ENCODE measurements at places on chromosomes 2 and 18. TPM values are rescaled to one million over a fixed set of nuclear protein-coding genes. Genes with fewer than 3 reads are reported as not detected.

INSIG2 gene
- 12.9 TPM for total RNA-seq

SLC38A11 gene
- 0.35 TPM for total RNA-seq

GALNT3 gene
- 0.49 TPM for total RNA-seq

FEV gene
- not detected for total RNA-seq

FTCDNL1 gene
- total RNA-seq = 2.6 TPM

SULT6B1 gene
- not detected for total RNA-seq

RBM44 gene
- 1.5 TPM for total RNA-seq

KIAA1328 gene
- total RNA-seq = 11.4 TPM

HRH4 gene
- 0.09 TPM for total RNA-seq

PROKR1 gene
- total RNA-seq = 1.2 TPM

DNA sequence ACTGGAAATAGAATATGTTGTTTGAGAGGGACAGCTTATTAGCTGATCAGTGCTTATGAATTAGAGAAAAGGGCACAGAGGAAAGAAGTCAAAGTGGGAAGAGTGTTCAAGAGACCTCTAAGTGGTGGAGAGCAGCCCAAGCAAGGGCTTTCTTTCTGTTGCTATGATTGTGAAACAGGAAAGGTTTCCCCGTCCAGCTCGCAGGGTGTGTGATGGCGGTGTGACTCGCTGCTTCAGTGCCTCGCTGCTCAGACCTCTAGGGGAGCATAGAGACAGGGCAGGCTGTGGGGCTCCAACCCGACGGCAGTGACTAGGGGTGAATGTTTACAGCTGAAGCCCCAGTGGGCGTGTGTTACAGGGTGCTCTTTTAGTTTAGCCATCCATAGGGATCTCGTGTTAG is 166.5 kb upstream of the COPS8 start:
- DNase-seq = no peak

DNA sequence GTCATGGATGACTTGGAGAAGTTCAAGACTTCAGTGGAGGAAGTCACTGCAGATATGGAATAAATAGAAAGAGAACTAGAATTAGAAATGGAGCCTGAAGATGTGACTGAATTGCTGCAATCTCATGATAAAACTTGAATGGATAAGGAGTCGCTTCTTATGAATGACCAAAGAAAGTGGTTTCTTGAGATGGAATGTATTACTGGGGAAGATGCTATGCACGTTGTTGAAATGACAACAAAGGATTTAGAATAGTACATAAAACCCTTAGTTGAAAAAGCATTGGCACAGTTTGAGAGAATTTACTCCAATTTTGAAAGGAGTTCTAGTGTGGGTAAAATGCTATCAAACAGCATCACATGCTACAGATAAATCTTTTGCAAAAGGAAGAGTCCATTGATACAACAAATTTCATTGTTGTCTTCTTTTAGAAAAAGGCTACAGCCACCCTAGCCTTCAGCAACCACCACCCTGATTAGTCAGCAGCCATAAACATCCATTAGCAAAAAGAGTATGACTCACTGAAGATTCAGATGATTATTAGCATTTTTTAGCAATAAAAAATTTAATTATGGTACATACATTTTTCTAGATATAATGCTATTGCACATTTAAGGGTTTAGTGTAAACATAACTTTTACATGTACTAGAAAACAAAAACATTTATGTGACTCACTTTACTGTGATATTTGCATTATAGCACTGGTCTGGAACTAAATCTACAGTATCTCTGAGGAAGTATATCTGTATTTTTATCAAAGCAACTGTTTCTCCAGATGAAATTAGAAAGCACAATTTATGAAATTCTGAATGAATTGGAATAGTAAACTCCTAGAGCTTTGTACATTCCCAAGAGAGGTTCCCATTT is 110.5 kb upstream of the TACR1 start:
- no peak for DNase-seq

- no peak for DNase-seq
These were observed 520 bp downstream of the GLS start for GRCh38 chr2:190881084-190881597.

GRCh38 chr2:219277703-219278654 is 1.2 kb upstream of the DNAJB2 start:
- DNase-seq = peak; percentile 90

GRCh38 chr18:27769152-27769551 is 407.8 kb downstream of the CDH2 start:
- DNase-seq = no peak

- DNase-seq = peak; percentile 57
These were observed 33.4 kb downstream of the UGP2 start for GRCh38 chr2:63875131-63875527.

- DNase-seq = peak; percentile 76
These were observed 3.6 kb downstream of the SOX11 start for GRCh38 chr2:5695654-5696403.

- DNase-seq = peak; percentile 78
These were observed 257.1 kb downstream of the PRKCE start for GRCh38 chr2:45908316-45909170.

DNA sequence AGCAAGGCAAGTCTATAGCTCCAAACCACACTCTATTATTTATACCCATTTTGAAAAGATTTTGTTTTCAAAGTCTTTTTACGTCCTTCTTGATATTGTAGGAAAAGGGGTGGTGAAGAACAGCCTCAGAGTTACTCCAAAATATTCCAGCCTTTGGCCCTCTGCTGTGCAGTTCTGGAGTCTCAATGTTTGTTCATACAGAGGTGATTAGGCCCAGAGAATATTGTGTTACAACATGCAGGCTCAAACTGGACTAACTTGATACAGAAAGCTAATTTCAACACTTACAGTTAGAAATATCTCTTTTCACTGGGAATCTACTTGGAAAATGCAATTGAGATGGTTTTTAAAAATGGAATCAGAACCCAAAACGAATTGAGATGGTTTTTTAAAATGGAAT is 40.4 kb upstream of the SLC25A52 start:
- no peak for DNase-seq

GRCh38 chr2:151569167-151569566 is 159.5 kb downstream of the RIF1 start:
- DNase-seq = no peak

DNA sequence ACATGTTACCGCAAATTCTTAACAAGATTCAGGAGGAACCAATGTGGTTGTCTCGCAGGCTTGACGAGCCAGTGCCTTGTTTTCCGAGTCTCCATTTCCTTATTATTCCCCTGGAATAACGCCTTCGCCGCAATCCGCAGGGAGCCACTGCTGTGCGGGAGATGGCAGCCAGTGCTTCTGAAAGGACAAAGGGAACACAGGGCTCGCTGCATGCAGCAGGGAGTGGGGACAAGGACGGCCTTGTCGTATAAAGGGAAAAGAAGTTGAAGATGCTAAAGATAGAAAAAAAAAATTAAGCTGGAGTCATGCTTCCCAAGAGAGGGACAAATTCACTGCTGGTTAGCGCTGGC is 221.4 kb downstream of the NDUFA10 start:
- no peak for DNase-seq

DNA sequence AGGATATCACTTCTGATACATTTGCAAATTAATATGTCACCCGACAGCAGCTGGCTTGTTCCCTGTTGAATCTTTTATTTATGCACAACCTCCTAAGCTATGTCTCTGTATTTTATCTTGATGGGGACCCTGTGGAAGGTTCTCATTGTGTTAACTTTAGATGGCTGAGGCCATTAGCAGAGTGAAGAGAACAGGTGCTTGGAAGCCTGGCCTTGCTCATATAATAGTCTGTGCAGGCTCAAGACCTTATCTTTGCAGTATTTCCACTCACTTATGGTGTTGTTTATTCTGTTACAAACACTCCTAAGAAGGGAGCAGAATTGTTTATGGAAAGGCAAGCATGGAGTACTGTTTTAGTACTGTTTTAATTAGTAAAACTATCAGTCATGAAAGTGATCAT is 107.6 kb downstream of the SETBP1 start:
- DNase-seq = peak; percentile 60

- no peak for DNase-seq
These were observed 90.8 kb downstream of the CCBE1 start for GRCh38 chr18:59606193-59607077.

GRCh38 chr2:174158003-174158402 is 90.3 kb downstream of the OLA1 start:
- peak; percentile 18 for DNase-seq

- DNase-seq = no peak
These were observed 327.0 kb downstream of the NR4A2 start for GRCh38 chr2:156005531-156005930.

DNA sequence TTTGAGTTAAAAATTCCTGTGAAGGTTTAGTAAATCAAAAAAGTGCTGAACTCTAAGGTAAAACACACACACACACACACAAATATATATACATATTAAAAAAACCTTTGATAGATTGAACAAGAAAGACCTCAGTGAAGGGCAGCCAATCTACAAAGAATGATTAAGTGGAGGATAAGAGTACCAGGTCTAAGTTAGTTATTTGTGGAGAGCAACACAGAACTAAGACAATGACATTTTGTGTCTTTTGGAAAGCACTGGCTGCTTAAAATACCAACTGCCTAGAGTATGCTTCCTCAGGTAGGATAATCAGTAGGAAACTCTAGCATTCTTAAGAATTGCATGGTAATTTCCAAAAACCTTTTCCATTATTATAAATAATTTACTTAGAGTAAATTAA is 481.4 kb upstream of the SYT4 start:
- no peak for DNase-seq

DNA sequence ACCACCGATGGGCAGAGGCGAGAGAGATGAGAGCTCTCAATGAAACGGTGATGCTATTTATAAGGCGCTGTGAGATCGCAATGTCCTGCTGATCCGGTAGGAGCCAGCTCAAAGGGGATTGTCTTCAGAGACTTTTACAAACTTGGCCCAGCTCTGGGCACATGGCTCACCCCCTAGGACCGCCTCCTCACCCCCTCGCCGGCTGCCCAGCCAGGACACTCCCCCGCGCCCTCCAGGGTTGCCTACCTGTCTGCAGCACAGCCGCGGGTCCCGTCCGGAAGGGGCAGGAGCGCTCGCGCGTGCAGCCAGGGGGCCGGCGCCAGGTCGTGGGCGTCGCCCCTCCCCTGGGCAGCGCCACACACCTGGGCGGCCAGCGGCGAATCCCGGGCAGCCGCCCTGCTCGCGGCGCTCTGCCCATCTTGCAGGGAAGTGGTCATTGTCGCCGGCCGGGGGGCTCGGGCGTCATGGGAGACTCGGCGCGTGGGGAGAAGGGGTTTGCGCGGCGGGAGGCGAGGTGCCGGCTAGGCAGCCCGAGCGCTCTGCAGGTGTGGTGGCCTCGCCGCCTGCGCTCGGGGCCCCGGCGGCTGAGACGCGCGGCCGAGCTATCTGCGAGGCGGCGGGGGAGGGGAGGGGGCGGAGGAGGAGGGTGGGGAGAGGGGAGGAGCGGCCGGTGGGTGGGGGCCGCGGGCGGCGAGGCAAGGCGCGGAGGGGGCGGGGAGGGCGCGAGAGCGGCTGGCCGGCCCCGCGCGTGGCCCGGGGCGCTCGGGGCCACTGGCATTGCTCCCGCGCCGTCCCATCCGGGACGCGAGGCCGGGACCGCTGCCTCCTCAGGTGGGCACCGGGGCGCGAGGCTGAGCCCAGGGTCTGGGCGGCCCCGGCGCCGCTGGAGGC is at the start of gene GRB14:
TSS of gene GRB14 (minus strand) at position 610 of the 891 bp plus-strand sequence. CDS start at position 437, 173 bp downstream.
- DNase-seq = peak; percentile 28

DNA sequence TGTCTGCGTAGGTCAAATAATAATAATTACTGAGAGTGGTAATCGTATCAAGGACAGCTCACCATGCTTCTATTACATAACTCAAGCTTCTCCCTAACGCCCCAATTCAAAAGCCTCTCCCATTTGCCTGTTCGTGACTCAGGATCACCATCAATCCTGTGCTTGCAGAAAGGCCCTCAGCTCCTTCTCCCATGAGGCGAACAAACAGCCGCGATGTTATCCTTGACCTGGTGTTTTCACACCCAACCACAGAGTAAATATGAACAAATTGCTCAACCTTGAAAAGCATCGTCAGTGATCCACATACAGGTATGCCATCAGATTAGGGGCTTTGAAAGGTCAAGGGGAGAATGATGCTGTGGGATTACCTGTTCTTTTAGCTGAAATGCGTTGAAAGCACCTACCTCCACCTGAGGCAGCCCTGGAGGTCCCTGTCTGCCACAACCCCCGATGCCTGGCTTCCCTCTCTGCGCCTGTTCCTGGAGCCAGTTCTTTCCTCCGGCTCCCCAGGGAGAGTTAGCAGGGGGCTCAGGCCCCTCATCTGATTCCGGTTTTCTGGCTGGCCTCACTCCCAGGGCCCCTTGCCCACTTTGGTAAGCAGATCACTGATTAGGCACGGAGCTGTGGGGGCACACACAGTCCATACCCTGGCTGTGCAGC is 39.1 kb upstream of the ODC1 start:
- no peak for DNase-seq

- DNase-seq = no peak
These were observed 77.0 kb downstream of the CIB4 start for GRCh38 chr2:26564121-26564644.

Measured in muscle of leg (tissue), 16 donors.